M059J (cell line): ENCODE measurements at places on chromosomes 7 and 10.
A peak's percentile ranks its signal among the peaks of the same experiment; 100 is the strongest.

DNA sequence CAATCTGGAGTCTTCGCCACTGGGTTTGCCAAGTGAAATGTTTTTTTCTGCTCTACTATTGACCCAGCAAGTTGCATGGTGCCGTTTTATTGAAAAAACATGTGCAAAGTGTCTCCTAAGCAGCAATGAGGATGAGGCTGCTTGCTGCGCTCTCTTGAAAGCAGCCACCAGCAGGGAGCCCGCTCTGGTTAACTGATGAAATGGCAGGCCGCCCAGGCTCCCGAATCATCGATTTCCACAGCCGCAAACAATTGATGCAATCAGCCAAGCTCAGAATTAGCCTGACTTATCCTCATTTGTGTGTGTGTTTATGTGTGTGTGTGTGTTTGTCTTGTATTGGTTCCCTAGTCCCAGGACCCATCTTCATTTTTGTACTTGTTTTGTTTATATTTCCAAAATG is 22.2 kb upstream of the LYZL1 start:
- no peak for DNase-seq

GRCh38 chr7:127850195-127850594 is 181.0 kb downstream of the LRRC4 start:
- no peak for DNase-seq

- DNase-seq: peak; percentile 99
Observed at GRCh38 chr7:139915864-139916716, 87.0 kb downstream of the TBXAS1 start.

- DNase-seq: no peak
Observed at GRCh38 chr10:129949891-129950291, 14.2 kb downstream of the EBF3 start.

DNA sequence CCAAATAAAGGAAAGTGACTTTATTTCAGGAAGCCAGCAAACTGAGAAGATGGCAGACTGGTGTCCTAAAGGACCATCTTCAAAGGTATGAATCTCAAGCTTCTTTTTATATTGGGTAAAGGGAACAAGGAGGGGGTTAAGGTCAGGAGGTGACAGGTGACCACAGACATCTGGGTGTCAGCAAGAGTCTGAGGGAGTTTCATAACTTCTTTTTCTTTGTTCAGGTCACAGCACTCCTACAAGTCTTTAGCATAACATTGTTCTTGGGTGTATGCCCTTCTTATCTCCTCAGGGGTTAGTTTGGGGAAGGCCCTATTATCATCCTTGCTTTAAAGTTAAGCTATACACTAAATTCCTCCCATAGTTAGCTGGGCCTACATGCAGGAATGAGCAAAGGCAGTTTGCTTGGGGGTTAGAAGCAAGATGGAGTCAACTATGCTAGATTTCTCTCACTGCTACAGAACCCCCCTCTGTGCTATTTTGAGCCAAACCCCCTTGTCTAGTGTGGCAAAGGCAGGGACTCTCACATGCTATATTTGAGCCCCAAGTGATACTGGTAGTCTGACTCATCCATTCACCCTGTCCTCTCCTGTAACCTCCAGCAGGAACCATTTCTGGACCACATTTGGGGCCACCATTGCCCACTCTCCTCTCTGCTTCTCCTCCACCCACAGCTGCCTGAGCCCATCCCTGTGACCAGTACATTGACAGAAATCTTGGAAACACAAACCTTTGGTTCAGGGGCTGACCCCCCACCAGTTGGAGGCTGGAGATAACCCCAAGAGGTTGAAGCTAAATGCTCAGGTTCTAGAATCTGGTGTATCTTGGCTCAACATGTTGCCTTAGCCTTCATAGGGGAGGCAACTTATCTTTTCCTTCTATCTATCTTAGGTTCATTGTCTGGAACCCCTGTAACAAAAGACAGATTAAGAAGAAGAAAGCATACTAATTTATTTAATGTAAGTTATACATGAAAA is 55.5 kb upstream of the LRGUK start:
- no peak for DNase-seq

DNA sequence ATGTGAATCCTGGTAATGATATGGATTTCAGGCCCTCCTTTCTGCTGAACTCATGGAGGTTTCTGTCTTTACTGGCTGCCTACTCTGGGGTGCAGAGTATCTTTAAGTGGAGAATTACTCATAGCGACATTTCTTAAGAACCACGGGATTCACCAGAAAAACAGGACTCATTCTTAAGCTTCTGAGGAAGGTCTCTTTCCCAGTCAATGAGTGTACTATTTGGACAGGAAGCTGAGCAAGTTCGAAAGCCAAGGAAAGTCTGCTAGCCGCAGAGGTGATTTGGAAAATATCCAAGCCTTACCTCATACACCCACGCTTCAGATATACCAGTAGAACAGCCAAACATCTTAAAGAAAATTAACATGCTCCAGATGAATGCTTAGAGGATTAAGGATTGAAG is 377.6 kb upstream of the MYO3A start:
- peak; percentile 18 for DNase-seq

- DNase-seq: peak; percentile 63
Observed at GRCh38 chr7:85023066-85023712, 163.7 kb downstream of the SEMA3D start.

DNA sequence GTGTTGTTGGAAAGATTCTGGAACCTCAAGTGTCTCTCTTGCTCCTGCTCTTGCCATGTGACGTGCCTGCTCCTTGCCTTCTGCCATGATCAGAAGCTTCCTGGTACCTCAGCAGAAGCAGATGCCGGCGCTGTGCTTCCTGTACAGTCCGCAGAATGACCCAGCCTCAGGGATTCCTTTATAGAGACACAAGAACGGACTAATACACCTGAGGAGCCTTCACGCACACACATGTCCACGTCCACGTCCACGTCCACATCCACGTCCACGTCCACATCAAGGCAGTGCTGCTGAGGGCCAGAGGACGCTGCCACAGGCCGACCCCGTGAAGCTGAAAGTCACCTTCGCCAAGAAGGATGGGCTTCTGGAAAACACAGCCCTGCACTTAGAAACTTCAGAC is 190.1 kb downstream of the MAD1L1 start:
- no peak for DNase-seq

DNA sequence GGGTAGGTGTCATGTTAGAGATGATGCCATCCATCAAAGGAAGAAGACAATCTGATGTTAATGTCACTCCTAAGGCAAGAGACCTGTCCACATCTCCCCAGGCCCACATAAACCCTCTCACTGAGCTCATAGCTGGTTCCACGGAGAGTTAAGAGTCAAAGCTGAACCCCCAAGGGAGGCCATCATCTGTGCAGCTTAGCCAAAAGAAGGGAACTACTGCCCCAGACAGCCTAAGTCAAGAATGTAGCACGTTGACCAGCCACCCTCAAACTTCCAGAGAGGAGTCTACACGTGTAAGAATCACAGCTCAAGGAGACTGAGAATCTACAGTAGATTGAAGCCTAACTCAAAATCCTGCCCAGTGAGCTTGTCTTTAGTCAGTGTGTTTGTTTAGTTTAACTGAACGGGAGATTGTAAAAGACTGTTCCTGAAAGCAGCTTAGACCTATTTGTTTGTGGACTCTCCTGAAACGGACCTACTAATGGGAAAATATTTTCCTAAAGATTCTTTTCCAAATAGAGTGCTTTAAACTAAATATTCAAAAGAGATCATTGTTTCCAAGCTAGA is 192.7 kb upstream of the NFE2L3 start:
- no peak for DNase-seq

- no peak for DNase-seq
Observed at GRCh38 chr7:94741179-94741578, 85.2 kb upstream of the SGCE start.

DNA sequence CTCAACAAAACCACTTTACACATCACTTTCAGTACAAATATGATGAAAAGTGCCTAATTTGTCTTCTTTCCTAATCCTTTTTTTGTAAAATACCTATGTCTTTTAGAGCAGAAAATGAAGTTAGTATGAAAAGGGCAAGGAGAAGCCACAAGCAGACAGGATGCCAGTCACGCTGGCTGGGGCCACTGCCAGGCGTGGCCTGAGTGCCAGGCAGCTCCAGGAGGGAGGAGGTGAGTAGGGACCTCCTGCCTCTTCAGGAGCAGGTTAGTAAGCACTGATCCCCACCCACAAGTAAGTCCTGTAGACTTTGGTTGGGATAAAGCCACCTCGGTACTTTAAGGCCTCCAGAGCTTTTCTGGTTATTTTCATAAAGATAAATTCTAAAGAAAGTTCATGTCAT is 432.0 kb downstream of the GRID1 start:
- no peak for DNase-seq

- DNase-seq: no peak
Observed at GRCh38 chr7:98322331-98323270, 41.1 kb downstream of the BRI3 start.

DNA sequence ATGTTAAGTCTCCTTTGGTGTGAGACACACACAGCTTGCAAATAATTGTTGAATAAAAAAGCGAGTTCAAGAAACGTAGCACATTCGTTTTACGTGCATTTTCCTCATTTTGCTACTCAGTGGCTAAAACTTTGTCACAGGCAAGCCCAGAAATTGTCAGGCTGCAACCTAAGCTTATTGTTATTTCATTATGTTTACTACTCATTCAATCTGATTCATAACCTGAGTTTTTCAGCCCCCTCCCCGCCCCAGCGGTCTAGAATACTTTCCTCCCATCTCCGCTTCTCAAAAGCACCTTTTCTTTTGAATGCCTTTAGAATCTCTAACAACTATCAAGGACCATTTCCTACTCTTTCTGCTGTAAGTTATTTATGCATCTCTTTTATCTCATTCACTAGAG is 1.1 kb downstream of the FAM133B start:
- DNase-seq: no peak

DNA sequence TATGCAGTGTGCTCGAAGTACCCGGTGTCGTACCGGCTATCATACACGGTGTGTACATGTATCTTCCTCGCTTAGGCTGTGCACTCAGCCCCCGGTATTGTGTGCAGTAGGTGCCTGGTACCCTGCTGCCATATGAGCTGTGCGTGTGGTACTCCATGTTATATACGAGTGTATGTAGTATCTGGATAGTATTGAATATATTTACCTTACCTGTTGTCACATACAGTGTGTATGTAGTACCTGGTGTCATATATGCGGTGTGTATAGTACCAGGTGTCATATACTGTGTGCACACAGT is 1.2 kb downstream of the ZMYND11 start:
- DNase-seq: no peak

DNA sequence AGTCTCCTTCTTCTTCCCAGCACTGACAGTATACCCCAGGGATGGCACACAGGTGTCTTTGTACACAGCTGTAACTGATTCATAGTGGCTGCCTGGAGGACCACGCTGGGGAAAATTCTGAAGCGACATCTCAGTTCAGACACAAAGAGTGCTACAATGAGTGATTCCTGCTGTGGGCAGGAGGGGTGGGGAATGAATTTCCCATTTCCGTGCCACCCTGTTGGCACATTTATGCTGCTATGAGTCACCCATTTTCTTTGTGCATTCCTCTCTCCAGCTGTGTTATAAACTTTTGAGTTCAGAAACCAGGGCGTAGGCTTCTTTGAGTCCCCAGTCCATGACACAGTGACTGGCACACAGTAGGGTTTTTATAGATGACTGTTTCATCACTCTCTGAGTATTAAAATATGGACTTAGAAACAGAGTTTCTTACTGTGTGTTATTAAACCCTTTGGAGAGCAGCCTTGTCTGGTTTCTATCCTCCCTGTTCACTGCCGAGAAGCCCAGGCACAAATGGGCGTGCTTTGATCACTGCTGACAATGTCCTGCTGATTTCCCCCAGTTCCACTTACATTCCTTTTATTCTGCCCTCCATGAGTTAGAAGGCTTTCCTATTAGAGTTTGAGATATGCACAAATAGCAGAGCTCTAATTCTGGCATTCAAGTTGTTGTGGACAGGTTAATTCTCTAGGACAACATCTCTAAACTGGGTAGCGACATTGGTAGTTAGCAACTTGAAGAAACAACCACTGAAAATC is 24.0 kb upstream of the NPS start:
- peak; percentile 43 for DNase-seq

- DNase-seq: no peak
Observed at GRCh38 chr7:86784765-86785164, 141.1 kb downstream of the GRM3 start.

GRCh38 chr7:102146122-102146521 is 140.5 kb upstream of the SH2B2 start:
- DNase-seq: no peak
